Stimulated activated CD4-positive, alpha-beta T cell treated with anti-CD3 and anti-CD28 coated beads, TNF-alpha, amount 100 ng/mL, for 1 hour (primary cell): ENCODE measurements at places on chromosomes 1 and 21.
A peak's percentile ranks its signal among the peaks of the same experiment; 100 is the strongest.

DNA sequence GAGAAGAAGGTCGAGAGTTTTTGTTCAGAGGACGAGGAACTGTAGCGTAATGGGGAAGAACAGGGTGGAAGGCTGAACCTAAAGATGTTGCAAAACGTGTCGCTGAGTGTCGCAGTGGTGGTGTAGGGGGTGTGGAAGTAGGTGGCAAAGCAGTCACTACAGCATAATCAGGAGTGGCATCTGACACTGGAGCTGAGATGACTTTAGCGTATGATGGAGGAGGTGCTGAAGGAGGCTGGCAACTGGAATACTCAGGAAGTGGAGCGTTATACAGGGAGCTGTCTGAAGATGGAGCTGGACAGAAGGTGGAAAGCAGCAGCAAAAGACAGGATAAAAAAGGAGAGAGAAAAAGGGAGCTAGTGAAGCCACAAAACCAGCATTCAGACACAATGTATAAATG is 89.9 kb upstream of the LBR start:
- DNase-seq, result no peak

DNA sequence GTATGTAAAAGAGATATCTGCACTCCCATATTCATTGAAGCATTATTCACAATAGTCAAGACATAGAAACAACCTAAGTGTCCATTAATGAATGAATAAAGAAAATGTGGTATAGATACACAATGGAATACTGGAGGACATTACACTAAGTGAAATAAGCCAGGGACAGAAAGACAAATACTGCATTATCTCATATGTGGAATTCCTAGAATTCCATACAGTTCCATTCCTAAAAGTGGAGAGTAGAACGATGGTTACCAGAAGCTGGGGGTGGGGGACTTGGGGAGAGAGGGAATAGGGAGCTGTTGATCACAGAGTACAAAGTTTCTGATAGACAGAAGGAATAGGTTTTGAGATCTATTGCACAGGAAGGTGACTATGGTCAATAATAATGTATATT is 7.4 kb downstream of the TMED5 start:
- DNase-seq, result no peak

DNA sequence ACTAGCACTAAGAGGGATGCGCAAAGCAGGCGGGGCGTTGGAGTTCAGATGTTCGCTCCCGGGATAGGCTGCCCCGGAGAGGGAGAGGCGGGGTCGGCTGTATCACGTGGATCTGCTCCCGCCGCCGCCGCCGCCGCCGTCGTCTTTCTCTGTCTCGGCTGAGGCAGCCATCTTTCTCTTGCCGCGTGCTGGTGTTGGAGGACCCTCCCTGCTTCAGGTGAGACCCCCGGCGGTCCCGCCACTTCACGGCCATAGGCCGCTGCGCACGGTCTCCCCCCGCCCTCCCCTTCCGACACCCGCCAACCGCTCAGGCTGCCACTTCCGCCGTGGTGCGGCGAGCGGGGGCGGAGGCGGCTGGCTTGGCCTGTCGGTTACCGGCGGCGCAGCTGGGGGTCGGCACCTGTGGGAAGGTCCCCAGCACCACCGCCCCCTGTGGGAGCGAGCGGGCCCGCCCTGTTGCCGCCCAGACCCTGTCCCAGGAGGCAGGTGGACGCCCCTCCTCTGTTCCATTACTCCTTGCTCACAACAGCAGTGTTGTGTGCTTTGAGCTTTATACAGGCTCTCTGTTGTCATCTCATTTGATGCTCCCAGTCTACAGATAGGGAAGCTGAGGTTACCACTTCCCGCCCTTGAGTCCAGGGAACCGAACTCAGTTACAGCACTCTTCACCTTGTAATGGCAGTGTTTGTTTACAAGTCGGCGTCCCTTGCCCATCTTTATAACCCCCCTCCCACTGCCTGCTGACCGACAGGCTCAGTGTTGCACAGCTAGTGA is at the start of gene BTF3L4:
Gene BTF3L4, plus strand, starts transcription at position 133 of the 774 bp plus-strand sequence. CDS start 3,553 bp downstream, outside the sequence.
- DNase-seq, result peak; percentile 82

DNA sequence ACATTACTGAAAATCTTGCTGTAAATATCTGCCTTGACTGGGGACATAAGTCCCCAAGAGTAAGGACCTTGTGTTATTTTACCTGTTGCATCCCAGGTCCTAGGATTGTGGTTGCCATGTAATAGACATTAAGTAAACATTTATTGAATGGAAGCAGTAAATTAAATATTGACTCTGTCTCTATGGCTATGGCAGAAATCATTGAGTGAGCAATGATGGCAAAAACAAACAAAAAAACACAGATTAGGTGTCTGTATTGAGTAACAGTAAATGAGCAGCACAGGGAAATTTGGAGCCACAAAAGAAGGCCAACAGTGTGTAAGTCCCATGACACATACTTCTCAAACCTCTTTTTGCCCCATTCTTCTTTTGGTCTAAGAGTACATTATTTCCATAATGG is 240.4 kb downstream of the NFIA start:
- DNase-seq, result no peak

GRCh38 chr1:242524571-242525359 is at the start of gene PLD5:
Gene PLD5 (minus strand): TSS chr1:242524697.
- no peak for DNase-seq
